Renal cortical epithelial cell (primary cell): ENCODE measurements at places on chromosomes 7 and 10.

DNA sequence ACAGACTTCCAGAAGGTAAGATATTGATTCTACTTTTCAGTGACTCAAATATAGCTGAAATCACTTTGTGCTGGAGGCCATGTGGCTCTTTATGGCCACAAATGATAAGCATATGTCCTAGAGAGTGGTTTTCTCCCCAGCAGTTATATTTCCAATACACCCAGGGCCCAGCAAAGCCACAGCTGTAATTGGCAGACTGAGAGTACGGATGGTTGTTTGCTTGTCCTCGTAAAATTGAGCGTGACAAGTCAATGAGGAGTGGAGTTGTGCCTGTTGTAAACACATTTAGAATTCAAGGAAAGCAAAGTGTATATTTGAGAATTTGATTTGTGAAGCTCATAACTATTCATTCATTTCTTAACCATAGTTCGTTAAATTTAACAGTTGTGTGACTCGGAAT, 201.8 kb downstream of the LHFPL3 start:
- no peak for DNase-seq

- DNase-seq: no peak
Measured at GRCh38 chr7:82375713-82376112, 67.9 kb downstream of the CACNA2D1 start.

GRCh38 chr7:28292834-28293526, 112.4 kb upstream of the JAZF1 start:
- no peak for DNase-seq

GRCh38 chr10:2994221-2994961, 73.0 kb upstream of the PFKP start:
- peak; percentile 58 for DNase-seq

DNA sequence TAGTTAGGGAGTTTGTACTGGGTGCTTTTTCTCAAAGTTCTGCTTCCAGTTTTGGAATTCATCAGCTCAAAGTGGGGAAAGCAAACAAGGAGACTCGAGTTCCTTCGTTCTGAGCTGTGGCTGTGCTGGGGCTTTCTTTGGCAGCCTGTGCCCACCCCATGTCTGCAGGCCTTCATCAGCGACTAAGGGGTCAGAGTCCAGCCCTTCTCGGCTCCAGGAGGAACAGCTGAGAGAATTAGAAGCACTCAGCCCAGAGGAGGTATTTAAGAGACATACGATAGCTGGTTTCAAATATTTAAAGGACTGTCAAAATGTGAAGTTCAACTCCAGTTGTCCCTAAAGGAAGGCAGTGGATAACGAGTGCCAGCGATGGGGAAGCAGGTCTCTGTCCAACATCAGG, 41.3 kb downstream of the SH3PXD2A start:
- DNase-seq: no peak

DNA sequence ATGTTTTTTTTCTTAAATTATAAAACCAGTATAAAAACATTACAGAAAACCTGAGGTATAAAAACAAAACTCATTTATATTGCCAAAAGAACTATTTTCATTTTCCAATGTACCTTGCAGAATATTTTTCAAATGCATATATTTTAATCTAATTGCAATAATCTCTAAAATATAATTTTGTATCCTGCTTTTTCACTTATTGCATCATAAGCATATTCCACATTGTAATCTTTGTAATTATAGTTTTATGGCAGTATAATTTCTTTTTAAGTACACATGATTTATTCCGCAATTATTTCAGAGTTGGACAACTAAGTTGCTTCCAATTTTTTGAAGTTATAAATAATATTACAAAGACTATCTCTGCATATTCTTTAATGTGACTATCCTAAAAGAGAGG, 43.7 kb downstream of the SGCE start:
- DNase-seq: no peak

DNA sequence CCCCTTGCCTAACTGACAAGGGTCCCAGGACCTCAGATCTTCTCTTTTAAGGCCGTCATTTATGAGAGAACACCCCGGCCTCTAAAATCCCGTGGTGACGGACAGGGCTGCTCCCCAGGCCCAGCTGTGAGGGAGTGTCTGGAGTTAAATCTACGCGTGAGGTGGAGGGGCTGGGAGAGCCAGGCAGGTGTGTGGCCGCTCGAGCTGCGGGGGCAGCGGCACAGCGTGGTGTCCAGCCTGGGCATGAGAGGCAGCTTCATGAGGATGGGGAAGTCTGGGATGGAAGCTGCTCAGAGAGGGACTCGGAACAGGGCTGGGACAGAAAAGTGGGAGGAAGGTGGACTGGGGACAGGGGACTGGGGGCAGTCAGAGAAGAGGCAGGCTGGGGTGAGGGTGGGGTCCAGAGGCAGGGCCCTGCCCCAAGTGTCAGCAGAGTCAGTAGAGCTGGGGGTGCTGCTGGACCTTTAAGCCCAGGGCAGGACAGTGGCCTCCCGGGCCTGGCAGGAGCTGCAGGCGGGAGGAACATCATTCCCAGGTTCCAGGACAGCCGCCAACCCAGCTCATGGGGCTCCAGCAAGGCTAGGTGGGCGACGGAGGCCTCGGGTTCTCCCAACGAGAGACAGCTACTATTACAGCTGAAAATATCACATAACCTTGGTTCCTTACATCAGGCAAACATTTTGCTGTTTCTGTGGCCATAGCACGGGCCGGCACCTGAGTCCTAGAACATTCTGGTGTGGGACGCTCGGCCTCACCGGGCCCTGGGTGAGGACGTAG, 55.2 kb downstream of the JAKMIP3 start:
- no peak for DNase-seq
